ENCODE measurements at places on chromosomes 4 and X.

DNA sequence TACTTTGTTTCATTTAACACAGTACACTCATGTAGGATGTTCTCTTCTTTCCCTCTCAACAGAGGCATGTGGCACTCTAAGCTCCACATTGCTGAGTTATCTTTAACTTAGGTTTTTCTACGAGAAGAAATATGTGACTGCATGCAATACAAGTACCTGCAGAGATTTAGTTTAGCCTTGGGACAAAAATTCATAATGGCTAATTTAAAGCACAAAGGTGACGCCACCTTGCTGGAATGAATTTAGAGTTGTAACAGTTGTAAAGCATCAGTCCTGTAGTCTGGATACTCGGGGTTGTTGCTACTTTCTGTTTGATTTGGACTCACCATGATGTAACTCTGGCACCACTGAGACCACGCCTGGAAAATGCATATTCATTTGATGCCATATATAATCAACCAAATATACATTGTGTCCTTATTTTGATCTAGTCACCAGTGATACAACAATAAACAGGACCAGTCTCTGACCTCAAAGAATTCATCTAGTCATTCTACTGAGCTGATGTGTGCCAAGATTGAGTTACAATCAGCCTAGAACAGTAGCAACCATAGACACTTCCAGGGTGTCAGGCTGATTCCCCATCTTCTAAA lies 451.0 kb upstream of the ZFP42 start:
- no peak overlapping the region for H3K4me3 ChIP-seq
- H3K4me1 ChIP-seq, result no peaks in the 10 kb centered on the region
- no peak overlapping the region for H3K27ac ChIP-seq
- H3K27me3 ChIP-seq, result no peaks in the 10 kb centered on the region
- DNase-seq, result no peak

GRCh38 chr4:71648448-71648847 lies 135.4 kb downstream of the GC start:
- no peaks in the 10 kb centered on the region for H3K36me3 ChIP-seq
- H3K27ac ChIP-seq, result no peak overlapping the region
- no peaks in the 10 kb centered on the region for H3K4me1 ChIP-seq
- DNase-seq, result no peak
- H3K27me3 ChIP-seq, result no peaks in the 10 kb centered on the region

GRCh38 chr4:168759321-168759720 lies 250.7 kb downstream of the CBR4 start:
- no peak overlapping the region for H3K4me3 ChIP-seq
- no peaks in the 10 kb centered on the region for H3K27me3 ChIP-seq
- no peak for DNase-seq
- H3K36me3 ChIP-seq, result no peaks in the 10 kb centered on the region

DNA sequence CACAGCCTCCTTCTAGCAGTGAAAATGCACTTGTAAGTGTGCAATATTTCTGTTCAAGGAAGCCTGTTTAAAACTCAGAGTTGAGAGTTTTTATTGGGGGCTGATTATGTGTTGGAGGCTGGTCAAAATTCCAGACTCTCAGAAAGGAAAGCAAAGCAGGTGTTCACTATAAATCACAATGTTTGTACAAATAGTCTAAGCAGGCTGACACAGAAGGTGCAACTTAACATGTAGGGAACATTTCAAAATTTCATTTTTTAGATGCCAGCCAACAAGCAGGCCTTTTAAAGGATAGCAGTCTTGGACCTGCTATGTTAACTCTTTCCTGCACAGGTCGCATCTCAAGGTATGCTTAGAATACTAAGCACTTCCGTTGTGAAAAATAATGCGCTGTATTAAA lies 112.3 kb upstream of the IL13RA1 start:
- DNase-seq, result no peak
- H3K4me3 ChIP-seq, result no peak overlapping the region
- peaks cover 37% of the 10 kb centered on the region for H3K36me3 ChIP-seq
